ENCODE measurements at places on chromosomes 5 and 9.

GRCh38 chr9:32832346-32832745 lies 49.0 kb downstream of the TMEM215 start:
- DNase-seq: no peak

- no peak for DNase-seq
Observed at GRCh38 chr5:89246252-89246651, 363.3 kb upstream of the MEF2C start.

DNA sequence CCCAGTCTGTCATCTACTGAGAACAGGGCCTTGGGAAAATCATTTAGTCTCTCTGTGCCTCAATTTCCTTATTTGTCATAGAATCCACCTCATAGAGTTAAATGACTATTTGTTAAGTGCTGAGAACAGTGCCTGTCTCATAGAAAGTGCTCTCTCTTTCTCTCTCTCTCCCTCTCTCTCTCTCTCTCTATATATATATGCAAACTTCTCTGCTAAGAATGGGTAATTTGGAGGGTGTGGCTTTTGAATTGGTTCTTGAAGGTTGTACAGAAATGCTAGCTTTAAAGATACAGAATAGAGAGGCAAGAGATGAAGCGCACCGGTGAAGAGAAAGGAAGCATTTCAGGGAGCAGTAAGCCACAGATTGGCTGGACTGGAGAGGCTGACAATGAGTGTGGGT lies 197.4 kb downstream of the FBN2 start:
- no peak for DNase-seq

DNA sequence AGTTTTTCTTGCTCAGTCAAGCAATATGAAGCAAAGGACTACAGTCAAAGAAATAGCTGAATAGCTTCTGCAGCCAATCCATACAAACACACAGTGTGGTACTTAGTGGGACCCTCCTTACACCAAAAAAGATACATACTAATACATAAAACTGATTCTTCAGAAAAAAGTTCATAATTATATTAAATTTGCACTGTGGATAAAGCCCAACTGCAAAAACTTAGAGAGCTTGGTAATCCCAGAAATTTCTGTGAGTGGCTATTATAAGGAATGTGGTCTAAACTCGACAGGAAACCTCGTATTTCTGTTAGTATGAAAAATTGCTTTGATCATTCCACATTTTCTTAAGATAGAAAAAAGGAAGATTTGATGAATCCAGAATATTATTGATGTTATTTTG lies 245.4 kb downstream of the FBXL17 start:
- no peak for DNase-seq

All from NCI-H2029 (cell line).